ENCODE measurements at places on chromosomes 1 and 21.
A peak's percentile ranks its signal among the peaks of the same experiment; 100 is the strongest.

- no peak for DNase-seq
Measured at GRCh38 chr1:164706606-164706987, 147.6 kb downstream of the PBX1 start.

DNA sequence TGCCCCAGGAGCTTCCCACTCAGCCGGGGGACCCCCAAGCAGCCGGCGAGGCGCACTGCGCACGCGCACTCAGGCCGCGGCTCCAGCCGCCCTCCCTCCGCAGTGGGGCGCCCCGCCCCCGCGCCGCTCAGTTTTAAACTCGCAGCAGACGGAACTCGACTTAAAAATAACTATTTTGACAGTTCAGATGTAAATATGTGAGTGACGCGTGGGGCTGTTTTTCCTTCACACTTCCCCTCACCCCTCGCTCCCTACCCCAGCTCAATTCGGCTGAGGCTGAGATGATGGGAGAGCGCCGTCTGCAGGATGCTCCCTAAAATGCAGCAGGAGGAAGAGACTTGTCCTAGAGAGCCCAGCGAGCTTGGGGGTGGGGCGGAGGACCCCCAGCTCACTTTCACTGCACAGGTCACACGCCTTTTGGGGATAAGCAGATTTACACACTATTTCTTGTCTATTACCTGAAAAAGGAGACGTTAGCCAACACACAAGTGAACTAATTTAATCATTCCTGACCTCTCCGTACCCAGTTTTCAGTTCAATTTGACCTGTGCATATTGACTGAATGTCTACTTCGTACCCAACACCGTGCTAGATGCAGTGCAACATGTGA is 8.9 kb upstream of the LEMD1 start:
- DNase-seq: peak; percentile 22

- no peak for DNase-seq
Measured at GRCh38 chr1:180173952-180174351, 19.3 kb downstream of the QSOX1 start.

- no peak for DNase-seq
Measured at GRCh38 chr21:33332143-33332542, 7.4 kb downstream of the IFNAR1 start.

DNA sequence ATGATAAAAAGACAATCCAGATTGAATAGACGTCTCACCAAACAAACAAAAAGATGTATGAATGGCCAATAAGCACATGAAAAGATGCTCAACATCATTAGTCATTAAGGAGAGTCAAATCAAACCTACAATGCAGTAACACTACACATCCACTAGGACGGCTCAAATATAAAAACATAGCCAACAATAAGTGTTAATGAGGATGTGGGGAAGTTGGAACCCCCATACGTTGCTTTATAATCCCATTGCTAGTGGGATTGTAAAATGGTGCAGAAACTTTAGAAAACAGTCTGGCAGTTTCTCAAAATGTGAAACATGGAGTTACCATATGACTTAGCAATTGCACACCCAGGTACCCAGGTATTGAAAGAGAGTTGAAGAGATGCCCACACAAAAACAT is 14.7 kb upstream of the IL24 start:
- no peak for DNase-seq
